ENCODE measurements at places on chromosomes 5 and 9.

DNA sequence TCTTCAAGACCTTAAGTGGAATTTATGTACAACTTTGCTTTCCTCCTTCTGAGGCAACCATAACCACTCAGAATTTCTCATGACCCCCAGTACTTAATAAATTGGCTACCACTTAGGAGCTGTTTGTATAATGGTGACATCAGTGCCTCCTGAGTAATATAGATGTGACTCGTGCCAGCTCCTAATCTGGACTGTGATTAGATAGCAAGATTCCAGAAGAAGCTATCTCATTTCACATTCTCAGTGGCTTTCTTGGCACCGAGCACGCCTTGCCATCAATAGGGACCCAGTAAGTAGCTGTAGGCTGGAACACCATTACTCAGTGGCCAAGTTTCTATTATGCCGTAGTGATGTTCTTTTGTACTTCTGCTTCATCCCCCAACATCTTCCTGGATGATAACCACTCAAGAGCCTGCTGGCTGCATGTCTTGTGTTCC lies 228.8 kb downstream of the CD180 start:
- DNase-seq, result no peak

- peak; percentile 52 for DNase-seq
These were observed 16.4 kb upstream of the FCN2 start for GRCh38 chr9:134863941-134864820.

DNA sequence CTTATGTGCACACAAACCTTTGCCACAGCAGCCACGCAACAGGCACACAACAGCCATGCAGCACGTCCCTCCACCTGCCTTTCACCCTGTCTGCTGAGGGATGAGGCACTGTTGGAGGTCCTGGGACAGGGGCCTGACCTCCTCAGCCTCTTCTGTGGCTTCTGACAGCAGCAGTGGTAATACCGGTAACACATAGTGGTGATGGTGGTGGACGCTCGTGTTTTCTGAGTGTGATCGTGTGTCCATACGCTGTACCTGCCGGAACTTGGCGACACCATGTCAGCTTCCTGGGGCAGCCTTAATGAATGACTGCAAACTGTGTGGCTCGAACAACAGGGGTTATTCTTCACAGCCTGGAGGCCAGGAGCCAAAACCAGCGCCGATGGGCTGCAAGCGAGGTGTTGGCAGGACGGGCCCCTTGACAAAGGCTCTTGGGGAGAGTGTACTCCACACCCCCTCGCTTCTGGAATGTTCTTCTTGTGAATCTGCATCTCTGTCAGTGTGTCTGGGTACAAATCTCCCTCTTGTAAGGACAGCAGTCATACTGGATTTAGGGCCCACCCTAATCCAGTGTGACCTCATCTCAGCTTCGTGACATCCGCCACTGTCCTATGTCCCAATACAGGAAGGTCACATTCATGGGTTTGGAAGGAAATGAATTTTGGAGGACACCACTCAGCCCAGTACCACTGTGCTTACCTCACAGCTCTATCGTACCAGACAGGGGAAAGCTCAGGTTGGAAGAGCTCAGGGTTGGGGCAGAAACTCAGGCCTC lies 55.3 kb upstream of the EXOC3 start:
- DNase-seq, result peak; percentile 45

DNA sequence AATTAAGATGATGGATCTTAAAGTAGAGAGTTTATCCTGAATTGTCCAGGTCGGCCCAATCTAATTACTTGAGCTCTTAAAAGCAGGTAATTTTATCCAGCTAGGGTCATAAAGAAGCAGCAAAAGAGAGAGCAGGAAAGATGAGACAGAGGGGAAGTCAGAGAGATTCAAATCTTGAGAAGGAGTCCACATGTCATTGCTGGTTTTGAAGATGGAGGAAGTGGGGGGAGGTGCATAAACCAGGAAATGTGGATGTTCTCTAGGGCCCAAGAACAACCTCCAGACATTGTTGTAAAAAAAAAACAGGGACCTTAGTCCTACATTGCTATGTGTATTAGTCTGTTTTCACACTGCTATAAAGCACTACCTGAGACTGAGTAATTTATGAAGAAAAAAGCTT lies 66.4 kb downstream of the SLCO4C1 start:
- no peak for DNase-seq
